GM12892 (cell line): ENCODE measurements at places on chromosomes 2 and 18.

GRCh38 chr2:105725388-105725787 is 19.3 kb upstream of the NCK2 start:
- DNase-seq = no peak

DNA sequence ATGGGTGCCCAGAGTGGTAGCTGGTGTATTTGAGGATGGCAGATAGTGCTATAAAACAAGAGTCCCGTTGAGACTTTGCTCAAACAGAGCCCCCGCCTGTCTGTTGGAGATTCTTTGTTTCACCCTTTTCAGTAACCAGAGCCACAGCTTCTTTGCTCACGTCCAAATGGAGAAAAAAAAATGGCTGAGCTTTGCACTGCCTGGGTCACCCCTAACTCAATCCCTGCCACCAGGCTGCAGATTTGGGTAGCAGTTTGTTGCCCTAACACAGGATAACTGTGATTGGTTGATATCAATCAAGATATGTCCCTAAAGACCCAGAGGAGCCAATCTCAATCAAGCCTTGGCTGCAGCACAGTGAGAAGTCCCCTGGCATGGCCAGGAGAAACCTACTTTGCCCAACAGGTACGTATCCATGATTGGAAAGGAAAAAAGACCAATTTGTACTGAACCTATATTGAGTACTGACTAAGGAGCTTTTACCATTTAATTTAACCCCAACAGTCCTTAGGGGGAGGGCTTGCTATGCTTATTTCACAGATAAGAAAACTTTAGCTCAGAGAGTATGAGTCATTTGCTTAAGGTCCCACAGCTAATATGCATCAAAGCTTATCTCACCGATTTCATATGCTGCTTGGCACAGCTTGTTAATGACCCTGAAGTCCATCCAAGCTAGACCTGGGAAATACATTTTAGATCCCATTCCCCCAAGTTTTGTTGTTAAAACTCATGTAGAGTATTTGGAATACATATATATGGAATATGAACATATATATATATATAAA is 72.0 kb upstream of the SH3BP4 start:
- DNase-seq = no peak

DNA sequence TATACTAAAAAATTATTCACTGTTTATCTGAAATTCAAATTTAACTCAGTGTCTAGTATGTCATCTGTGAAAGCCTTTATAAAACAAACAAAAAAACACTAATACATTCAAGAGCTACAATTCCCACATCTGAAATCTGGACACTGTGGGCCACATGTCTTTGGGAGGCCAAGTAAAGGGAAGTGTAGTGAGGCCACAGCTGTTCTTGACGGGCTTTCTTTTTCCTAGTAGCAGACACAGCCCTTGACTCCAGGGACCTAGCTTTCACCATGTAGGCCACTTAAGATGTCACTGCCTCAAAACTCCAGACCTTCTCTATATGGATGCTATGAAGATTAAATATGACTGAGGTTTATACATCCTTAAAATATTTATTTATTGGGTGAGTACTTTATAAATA is 91.1 kb downstream of the RBMS1 start:
- DNase-seq = no peak

- DNase-seq = no peak
Observed at GRCh38 chr18:58788470-58788869, 76.2 kb upstream of the ZNF532 start.

DNA sequence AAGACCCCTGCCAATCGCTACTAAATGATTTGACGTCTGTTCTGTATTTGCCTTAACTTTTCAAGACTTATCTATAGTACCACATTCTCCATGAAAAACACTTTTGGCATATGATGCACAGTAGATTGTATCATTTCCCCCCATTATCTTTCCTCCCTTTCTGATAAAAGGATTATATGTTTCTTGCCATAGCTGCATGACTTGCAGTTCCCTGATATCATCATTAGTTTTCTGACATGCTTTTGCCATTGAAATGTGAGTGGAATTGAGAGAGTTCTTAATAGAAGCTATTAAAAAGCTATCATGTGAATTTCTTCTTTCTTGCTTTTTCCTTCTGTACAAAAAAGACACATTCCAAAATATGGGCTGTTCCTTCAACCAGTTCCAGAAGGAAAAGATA is 130.3 kb downstream of the TMEFF2 start:
- DNase-seq = no peak

DNA sequence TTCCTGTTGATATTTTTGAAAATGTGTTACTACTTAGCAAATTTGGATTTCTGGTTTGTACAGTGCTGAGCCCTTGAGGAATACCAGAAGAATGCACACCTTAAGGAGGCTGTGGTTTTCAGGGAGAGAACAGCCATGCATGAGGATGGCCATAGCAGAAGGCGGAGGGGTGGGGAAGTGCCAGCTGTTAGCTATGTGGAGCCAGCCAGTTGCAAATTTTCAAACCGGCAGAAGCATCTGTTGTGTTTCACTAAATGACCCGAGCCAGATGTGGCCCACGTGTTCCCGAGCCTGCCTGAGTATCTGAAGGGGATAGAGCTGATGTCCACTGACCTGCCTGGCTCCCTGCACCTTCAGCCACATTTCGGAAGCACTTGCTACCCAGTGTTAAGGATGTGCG is 16.4 kb upstream of the RBM44 start:
- DNase-seq = no peak

DNA sequence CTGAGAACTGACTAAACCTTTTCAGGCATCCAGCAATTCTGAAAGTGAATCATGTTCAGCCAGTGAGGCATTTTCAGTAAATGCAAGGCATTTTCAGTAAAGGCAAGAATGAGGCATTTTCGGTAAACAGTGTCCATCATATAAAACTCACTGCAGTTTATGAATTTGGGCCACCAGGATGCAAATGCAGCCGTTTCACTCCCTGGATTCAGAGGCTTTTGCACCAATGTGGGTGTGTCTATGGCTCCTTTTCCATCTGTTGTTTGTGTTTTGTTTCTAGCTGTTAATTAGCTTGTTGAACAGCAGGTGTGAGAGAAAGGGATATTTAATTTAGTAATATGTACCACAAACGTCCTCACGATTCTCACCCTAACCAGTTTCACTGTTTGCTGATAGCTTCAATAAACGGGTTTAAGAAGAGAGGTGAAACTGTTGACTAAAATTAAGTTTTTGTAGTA is 116.3 kb upstream of the PGAP1 start:
- no peak for DNase-seq

- DNase-seq = no peak
Observed at GRCh38 chr2:226184540-226184939, 615.1 kb downstream of the IRS1 start.

DNA sequence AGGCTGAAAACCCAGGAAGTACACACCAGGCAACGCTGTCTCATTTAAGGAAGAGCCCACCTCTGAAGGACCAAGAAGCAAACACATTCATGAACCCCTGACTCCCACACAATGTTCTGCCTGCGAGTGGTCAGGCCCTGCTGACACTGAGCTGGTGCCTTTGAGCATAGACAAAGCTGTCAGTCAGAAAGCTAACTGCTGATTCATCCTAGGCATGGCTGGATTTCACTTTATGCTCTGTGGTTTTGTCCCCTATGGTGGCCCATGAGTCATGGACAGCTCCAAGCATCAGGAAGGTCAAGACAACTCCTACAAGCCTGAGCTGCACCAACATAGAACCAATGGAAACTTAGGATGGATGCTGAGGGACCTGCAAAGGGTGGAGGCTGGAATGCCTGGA is 78.9 kb downstream of the UXS1 start:
- DNase-seq = no peak
